ENCODE measurements at places on chromosomes 11 and 22. TPM values are rescaled to one million over a fixed set of nuclear protein-coding genes. Genes with fewer than 3 reads are reported as not detected.

DNA sequence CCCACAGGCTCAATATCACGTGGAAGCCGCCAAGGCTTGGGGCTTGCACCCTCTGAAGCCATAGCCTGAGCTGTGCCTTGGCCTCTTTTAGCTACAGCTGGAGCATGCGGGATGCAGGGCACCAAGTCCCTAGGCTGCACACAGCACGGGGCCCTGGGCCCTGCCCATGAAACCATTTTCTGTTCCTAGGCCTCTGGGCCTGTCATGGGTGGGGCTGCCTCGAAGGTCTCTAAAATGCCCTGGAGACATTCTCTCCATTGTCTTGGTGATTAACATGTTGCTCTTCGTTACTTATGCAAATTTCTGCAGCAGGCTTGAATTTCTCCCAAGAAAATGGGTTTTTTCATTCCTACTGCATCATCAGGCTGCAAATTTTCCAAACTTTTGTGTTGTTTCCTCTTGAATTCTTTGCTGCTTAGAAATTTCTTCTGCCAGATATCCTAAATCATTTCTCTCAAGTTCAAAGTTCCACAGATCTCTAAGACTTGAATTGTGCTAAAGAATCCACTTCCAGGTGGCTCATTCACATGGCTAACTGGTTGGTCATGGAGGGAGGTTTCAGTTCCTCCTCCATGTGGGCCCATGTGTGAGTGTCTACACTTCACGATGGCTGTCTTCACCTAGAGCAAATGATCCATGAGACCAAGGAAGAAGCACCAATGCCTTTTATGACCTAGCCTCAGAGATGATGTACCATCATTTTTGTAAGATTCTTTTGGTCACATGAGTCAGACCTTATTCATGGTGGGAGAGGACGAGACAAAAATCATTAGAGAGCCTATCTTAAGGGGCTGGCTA is 7.4 kb upstream of the CREBZF start:
- DNase-seq: no peak

GRCh38 chr11:109847621-109848020 is 245.6 kb upstream of the ZC3H12C start:
- DNase-seq: no peak

GRCh38 chr11:114172055-114172861 is 112.7 kb downstream of the ZBTB16 start:
- DNase-seq: peak; percentile 47

GRCh38 chr11:7170431-7170830 is 81.3 kb upstream of the SYT9 start:
- DNase-seq: no peak

DNA sequence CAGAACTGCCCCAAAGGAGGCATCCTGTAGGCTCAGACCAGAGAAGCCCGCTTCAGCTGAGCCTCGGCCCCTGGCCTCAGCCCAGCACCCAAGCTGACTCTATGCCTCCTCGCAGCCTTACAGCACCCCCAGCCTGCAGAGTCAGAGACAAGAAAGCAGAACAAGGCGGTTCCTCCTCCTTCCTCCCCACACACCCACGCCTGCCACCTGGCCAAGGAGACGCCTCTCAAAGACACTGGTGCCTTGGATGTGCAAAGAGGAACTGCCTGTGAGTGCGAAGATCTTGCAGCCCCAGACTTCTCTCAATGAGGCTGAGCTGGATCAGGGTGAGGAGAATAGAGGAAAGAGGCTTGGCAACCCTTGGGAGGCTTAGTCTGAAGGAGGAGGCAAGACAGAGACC is 60.2 kb downstream of the PDE2A start:
- DNase-seq: no peak

- no peak for DNase-seq
These were observed 19.2 kb downstream of the ACO2 start for GRCh38 chr22:41488076-41488475.

Gene MUC15
- not detected for total RNA-seq

Gene IGLL1
- not detected for total RNA-seq
